ENCODE measurements at places on chromosomes 11 and 22. TPM values are rescaled to one million over a fixed set of nuclear protein-coding genes. Genes with fewer than 3 reads are reported as not detected.

Gene NXPE4
- not detected for polyA plus RNA-seq

Gene PNPLA3
- polyA plus RNA-seq, result not detected

Gene POU2AF2
- polyA plus RNA-seq, result not detected

Gene MAPK11
- polyA plus RNA-seq, result 0.58 TPM

Gene ASRGL1
- 12.1 TPM for polyA plus RNA-seq

Gene DNAJB13
- polyA plus RNA-seq, result not detected

Gene FOLR2
- 1.6 TPM for polyA plus RNA-seq

Gene OR2AG1
- polyA plus RNA-seq, result not detected

Gene MAP6
- polyA plus RNA-seq, result not detected

DNA sequence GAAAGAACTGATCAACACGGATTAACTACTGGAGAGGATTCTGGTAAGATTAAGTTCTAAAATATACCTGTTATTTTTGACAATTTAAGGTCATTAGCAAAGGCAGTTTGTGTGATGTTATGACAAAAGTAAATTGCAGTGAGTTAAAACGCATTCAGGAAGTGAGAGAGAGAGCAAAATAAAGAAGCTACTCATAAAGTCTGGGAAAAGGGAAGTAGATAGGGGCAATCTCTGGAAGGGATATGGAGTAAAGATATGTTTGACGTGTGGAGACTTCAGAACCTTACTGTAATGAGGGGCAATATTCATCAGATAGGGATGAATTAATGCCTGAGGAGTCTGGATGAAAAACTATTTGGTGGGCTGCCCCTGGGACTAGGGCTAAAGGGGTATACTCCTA lies 16.8 kb downstream of the OR56B4 start:
- no peaks in the 10 kb centered on the region for H3K36me3 ChIP-seq
- H3K4me3 ChIP-seq, result no peak overlapping the region
- H3K27me3 ChIP-seq, result no peaks in the 10 kb centered on the region
- H3K4me1 ChIP-seq, result no peaks in the 10 kb centered on the region
- DNase-seq, result no peak

DNA sequence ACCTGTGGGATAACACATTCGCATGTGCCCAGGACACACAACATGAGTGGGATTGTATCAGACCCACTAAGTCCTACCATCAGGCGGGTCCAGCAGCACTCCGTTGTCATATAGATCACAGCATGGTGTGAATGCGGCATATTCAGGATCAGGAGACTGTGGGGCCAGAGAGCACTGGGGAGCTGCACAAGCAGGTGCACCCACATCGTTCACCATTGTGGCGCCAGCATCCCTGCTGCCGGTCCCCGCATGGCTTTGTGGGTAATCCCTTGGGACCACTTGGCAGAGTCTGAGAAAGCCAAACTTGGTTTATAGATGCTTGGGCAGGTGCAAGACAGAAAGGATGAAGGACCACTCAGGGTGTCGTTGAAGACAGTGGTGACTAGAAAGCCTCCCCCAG lies 201.6 kb upstream of the B3GAT1 start:
- no peak overlapping the region for H3K4me3 ChIP-seq
- no peak for DNase-seq
- no peaks in the 10 kb centered on the region for H3K27me3 ChIP-seq
- no peaks in the 10 kb centered on the region for H3K36me3 ChIP-seq
- H3K27ac ChIP-seq, result no peak overlapping the region

DNA sequence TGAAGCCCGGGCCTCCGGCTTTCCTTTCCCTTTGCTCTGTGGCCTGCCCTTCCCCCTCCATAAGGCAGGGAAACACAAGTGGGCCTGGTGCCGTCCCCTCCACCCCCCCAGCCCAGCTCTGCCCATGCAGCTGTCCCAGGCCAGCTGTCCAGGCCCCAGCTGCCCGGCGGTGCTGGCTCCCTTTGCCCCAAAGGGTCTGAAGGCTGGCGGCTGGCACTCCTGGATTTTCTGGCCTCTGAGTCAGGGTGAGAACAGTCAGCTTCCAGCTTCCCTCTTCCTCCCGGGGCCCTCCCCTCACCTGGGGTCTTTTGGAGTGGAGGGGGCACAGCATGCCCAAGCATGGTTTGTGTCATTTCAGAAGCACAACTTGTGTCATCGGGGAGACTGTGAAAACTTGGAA lies 27.8 kb downstream of the CD82 start:
- DNase-seq, result no peak
- H3K27ac ChIP-seq, result no peak overlapping the region
- peaks cover 44% of the 10 kb centered on the region for H3K4me1 ChIP-seq
- peaks cover 9% of the 10 kb centered on the region for H3K36me3 ChIP-seq
- no peak overlapping the region for H3K4me3 ChIP-seq
- H3K27me3 ChIP-seq, result no peaks in the 10 kb centered on the region

DNA sequence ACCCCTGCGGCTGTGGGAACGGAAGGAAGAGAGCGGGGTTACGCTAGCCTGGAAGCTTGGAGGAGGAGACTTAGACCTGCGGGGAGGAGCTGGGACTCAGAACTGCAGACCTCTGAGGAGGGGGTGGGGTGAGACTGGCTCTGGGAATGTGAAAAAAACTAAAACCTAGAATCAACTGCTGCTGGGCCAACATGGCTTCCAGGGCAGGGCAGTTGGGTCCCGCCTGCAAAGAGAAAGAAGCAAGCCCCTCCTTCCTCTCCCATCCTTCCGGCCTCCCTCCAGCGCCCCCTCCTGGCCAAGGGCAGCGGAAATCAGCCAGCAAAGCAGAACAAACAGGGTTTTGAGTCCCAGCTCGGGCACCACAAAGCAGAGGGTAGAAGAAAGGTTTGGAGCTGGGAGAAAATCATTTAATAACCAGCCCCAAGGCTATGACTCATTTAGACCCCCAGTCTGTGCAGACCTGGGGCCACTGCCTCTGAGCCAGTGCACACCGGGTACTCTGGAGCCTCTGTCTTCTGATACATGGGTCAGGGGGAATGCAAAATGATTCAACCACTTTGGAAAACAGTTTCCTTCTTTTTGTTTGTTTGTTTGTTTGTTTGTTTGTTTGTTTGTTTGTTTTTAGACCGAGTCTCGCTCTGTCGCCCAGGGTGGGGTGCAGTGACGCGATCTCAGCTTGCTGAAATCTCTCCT lies 7.3 kb upstream of the NCF4 start:
- H3K36me3 ChIP-seq, result no peaks in the 10 kb centered on the region
- H3K27ac ChIP-seq, result no peak overlapping the region
- no peak for DNase-seq

- no peak overlapping the region for H3K4me3 ChIP-seq
- H3K4me1 ChIP-seq, result peaks cover 42% of the 10 kb centered on the region
- no peaks in the 10 kb centered on the region for H3K27me3 ChIP-seq
- DNase-seq, result no peak
- H3K36me3 ChIP-seq, result no peaks in the 10 kb centered on the region
Measured at GRCh38 chr11:76676636-76677457, 6.3 kb upstream of the LRRC32 start.

DNA sequence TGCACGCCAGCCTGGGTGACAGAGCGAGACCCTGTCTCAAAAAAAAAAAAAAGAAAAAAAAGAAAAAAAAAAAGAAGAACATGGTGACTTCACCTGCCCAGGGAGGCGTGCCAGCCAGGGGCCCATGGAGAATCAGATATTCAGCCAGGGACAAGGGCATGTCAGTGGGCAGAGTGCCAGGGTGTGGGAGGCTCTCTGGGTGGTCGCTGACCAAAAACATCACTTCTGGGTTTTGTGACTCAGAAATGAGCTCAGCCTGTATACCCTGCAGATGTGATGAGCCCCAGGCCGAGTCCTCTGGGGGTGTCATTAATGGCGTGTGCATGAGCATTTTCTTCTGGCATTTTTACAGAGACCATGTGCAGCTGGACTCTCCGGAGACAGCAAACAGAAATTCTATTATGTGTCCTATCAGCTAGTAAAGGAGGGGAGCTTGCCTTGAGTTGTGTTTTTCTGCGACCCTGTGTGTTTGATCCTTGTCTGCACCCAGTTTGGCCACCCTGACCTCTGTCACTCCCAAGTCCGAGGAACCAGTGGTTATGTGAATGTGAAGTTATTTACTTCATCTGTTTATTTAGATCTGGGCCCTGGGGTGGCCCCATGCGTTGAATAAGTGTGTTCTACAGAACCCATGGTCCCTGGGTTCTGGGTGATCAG lies 53.6 kb downstream of the BCR start:
- H3K4me1 ChIP-seq, result peaks cover 16% of the 10 kb centered on the region
- no peak for DNase-seq
- H3K36me3 ChIP-seq, result no peaks in the 10 kb centered on the region
- H3K4me3 ChIP-seq, result no peak overlapping the region

DNA sequence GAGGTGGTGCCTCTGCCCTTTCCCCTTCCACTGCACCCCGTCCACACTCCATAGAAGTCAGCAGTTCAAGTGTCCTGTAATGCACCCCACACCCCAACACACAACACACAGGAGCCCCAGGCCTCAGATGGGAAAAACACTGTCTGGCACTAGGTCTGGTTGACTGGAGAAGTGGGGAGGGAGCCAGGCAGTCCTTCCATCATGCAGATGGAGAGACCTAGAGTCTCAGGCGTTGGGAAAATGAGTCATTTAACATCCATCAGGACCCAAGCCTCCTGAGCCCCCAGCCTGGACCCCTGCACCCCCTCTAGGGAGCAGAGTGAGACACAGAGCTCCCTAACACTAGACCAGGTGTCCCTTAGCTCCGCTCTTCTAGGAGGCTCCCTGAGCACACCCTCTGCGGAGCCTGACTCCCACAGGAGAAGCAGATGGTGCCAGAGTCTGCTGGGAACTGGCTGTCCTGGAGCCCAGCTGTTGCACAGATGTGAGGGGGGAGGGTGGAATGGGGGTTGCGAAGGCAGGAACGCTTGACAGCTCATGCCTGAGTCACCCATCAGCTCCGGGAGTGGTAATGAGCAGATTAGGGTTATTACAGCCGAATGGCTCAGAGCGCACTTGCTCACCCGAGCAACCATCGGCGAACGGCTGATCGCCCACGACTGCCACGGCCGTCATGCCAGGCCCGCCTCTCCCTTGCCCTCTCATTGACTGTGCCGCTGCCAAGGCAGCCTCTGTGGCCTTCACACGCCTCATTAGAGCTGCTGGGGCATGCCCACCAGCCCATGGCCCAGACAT lies 22.1 kb upstream of the SYT7 start:
- no peak for DNase-seq
- no peaks in the 10 kb centered on the region for H3K4me1 ChIP-seq
- no peak overlapping the region for H3K4me3 ChIP-seq
- peaks cover 3% of the 10 kb centered on the region for H3K27me3 ChIP-seq

- DNase-seq, result no peak
- peak overlapping the region; percentile 69 for H3K27ac ChIP-seq
- H3K27me3 ChIP-seq, result no peaks in the 10 kb centered on the region
Measured at GRCh38 chr11:118911880-118912741, 13.6 kb downstream of the BCL9L start.

DNA sequence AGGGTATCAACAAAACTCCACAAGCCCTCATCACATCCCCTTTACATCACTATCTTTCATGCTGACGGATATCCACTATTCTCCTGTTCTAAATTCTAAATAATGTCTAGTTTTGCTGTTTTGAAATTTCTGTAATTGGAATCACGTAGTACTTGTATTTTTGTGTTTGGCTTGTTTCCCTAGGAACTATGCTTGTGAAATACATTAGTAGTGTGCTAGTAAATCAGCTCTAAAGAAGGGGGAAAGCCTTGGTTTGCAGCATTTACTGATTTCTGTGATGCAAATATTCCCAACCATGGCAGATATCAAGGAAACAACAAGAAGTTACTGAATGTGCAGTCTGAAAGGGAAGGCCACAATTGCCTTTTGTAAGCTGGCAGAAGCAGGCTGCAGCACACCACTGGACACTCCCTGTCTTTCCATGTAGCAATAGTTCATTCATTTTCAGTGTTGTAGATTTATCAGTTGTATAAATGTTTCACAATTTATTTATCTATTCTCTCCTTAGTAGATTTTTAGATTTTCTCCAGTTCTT lies 4.7 kb upstream of the FOLH1 start:
- H3K4me1 ChIP-seq, result no peaks in the 10 kb centered on the region
- H3K36me3 ChIP-seq, result no peaks in the 10 kb centered on the region
- no peaks in the 10 kb centered on the region for H3K27me3 ChIP-seq

GRCh38 chr11:31807799-31808667 lies 3.1 kb downstream of the PAX6 start:
- peaks cover 37% of the 10 kb centered on the region for H3K27me3 ChIP-seq
- DNase-seq, result no peak
- peaks cover 15% of the 10 kb centered on the region for H3K4me1 ChIP-seq
- H3K4me3 ChIP-seq, result no peak overlapping the region

DNA sequence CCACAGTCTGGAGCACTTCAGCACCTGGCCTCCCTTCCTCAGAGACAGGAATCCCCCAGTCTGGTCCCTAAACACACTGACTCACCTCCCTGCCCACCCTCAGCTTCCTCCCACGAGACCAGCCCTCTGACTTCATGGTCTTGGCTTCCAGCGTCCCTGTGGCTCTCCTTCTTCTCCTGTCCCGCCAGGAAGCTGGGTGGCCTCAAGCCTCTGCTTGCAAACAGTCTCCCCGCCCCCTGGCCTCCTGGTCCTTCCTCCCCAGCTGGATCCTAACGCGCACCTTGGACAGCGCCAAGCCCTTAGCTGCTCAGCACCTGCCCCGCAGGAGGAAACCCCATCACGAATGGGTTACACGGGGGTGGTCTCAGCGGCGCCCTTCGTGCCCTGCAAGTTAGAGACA lies 4.5 kb downstream of the NCF4 start:
- H3K27me3 ChIP-seq, result no peaks in the 10 kb centered on the region
- H3K4me3 ChIP-seq, result no peak overlapping the region
- no peak overlapping the region for H3K27ac ChIP-seq
- DNase-seq, result no peak

DNA sequence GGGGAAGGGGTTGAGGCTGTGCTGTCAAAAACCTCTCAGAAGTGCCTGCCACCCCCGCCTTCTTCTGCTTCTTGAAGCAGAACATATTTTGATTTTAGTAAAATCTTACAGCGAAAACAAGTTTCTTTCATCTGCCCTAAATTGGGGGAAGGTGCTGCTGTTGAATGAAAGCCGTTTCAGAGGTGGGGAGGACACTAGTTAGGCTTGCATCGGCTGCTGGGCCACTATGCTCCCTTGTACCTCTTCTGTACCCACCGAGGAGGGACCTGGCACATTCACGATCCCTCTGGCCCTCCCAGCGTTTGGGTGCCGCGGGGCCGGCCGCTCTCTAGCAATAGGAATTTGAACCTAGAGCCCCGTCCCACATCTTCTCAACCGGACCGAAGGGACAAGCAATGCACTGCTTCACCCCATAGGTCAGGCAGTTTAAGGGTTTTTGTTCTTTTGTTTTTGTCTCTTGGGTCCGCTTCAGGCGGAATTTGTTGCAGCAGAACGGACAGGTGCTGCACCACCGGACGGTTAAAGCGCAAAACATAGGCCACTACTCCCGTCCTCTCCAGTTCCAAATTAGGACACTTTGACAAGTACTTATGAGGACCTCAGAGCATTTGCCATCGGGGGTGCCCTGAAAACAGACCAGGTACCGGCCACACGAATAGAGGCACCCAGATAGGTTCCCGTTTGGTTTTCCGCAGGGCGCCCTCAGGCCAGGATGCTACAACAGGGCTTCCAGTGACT lies 5.6 kb downstream of the SLC6A5 start:
- no peaks in the 10 kb centered on the region for H3K36me3 ChIP-seq
- peaks cover 33% of the 10 kb centered on the region for H3K27me3 ChIP-seq
- H3K4me1 ChIP-seq, result peaks cover 4% of the 10 kb centered on the region
- H3K4me3 ChIP-seq, result no peak overlapping the region
- no peak for DNase-seq

Measured in GM12878 (cell line).